Left ventricle myocardium superior (tissue), 1 donor: ENCODE measurements at places on chromosomes 12 and 14. TPM values are rescaled to one million over a fixed set of nuclear protein-coding genes. Genes with fewer than 3 reads are reported as not detected.

ALX1 gene
- not detected for total RNA-seq

GRCh38 chr14:100849115-100849781 is 23.3 kb downstream of the MEG3 start:
- DNase-seq = no peak

KRT82 gene
- not detected for total RNA-seq

LALBA gene
- total RNA-seq = not detected

- no peak for DNase-seq
These were observed 62.6 kb downstream of the CHGA start for GRCh38 chr14:92985521-92985920.

CNTN1 gene
- total RNA-seq = 0.57 TPM

DNA sequence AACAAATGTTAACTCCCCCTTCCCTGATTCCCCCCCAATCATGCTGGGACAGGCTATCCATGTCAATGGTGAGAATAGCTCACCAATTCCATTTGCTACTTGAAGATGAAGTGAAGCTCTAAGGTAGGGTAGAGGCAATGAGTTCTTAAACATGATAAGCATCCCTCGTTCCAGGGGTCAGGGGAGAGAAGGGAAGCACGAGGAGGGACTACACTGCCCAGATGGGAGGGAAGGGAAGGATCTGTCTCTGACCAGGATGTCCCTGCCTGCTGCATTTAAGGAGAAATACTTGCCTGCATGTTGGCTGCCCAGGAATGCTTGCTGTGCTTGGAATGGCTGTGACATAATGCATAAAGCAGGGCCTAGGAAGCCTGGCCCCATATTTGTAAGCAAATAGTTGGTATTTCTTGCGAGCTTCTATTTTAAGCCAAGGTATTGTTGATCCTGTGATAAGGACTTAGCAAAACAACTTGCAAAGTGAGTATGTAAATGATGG is 155.1 kb downstream of the CEP83 start:
- no peak for DNase-seq
